ENCODE measurements at places on chromosomes 1 and 21.
A peak's percentile ranks its signal among the peaks of the same experiment; 100 is the strongest.

GRCh38 chr1:156214024-156214748, 1.4 kb downstream of the PMF1 start:
- DNase-seq, result no peak

DNA sequence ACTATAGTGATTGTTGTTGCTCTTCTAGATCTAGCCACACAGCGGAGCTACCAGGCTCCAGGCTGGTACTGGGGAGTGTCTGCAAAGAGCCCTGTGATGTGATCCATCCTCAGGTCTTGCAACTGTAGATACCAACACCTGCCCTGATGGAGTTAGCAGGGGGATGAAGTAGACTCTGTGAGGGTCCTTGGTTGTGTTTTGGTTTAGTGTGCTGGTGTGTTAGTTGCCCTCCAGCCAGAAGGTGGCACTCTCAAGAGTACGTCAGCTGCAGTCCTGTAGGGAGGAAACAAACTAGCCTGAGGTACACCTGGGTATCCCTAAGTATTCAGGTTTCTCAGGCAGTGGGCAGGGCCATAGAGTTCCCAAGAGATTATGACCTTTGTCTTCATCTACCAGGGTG, 81.2 kb upstream of the TMPRSS2 start:
- no peak for DNase-seq

- DNase-seq, result no peak
Measured at GRCh38 chr1:95028954-95029353, 43.8 kb downstream of the ALG14 start.

DNA sequence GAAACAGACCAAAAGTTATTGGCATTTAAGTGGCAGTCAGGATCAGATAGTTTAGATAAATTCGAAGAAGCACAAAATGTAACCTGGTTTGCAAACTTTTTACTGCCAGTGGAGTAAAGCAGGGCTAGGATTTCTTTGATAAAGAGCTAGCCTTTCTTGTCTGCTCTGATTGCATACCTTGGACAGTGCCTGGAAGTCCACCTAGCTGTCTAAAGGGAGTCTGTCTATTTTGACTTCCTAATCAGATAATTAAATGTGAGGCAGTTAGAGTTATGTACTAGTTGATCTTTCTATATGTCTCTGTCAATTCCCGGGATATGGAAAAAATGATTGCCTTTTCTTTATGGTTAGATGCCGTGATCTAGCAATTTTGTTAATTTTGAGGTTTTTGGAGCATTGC, 4.1 kb downstream of the GPSM2 start:
- DNase-seq, result no peak

DNA sequence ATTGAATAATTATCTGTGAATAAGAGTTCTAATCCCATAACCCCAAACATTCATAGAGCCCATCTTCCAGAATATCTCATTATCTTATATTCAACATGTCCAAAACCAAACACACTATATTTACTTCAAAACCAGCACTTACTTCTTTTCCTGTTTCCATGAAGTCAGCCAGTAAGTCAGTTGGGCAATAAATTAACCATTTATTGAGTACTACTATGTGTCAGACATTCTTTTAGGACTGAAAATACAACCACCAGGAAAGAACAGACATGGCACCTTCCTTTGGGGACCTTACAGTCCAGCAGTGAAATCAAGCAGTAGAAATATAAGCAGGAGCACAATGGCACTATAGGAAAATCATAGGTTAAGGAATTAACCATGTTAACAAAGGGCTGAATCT, 8.8 kb downstream of the AK5 start:
- DNase-seq, result no peak

GRCh38 chr1:12556368-12556930, 61.6 kb downstream of the DHRS3 start:
- no peak for DNase-seq

GRCh38 chr1:198449727-198450433, 90.6 kb downstream of the ATP6V1G3 start:
- no peak for DNase-seq

GRCh38 chr1:234544087-234544579, 65.2 kb upstream of the TARBP1 start:
- DNase-seq, result no peak

GRCh38 chr1:43934101-43934985, 742 bp downstream of the ARTN start:
- DNase-seq, result no peak

DNA sequence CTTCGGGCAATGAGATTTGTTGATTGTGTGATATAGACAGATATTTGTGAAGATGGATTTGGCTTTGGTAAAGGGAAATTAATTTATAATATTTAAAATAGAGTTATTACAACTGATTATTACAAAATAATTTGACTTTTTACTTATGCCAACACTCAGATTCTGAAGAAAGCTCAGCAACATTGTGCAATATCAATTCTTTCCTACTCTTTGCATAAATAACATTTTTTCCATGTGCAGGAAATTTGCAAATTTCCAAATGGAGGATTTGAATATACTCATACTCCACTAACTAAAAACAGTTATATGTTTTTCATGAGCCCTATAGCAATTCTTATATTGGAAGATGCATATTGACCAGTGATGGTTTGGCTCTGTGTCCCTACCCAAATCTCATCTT, 676.4 kb upstream of the ADAMTS5 start:
- DNase-seq, result no peak

GRCh38 chr1:217281332-217281731, 349.6 kb downstream of the GPATCH2 start:
- DNase-seq, result no peak

- no peak for DNase-seq
Measured at GRCh38 chr1:229874136-229874535, 192.9 kb upstream of the GALNT2 start.

GRCh38 chr1:64176659-64177058, 26.8 kb upstream of the UBE2U start:
- no peak for DNase-seq

- peak; percentile 23 for DNase-seq
Measured at GRCh38 chr1:112619518-112620376, at the start of gene CAPZA1. Gene CAPZA1 (plus strand): TSS chr1:112619832. CDS start chr1:112619845, 13 bp downstream.

GRCh38 chr1:44707959-44708831, 22.8 kb downstream of the RNU5D-1 start:
- DNase-seq, result no peak

DNA sequence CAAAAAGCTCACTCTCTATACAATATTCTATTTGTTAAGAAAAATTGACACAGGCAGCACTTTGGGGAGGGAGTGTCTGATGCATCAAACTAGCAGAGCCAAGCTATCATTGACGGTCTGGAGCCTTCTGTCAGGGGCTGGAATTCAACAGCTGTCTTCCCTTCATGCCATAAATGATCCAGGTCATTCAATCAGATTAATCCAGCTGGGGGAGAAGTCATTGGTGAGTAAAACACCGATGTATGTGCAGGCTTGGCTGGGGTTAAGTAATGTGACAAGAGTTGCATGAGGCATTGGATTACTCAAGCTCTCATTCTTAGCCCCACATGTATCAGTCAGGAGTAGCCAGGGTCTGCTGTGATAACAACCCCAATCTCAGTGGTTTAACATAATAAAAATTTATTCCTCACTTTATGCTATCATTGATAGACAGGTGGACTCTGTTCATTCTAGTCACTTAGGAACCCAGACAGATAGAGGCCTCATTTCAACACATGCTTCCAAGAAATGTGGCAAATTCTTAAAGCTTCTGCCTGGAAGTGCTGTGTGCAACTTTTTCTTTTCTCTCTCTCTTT, 118.1 kb upstream of the GADD45A start:
- DNase-seq, result peak; percentile 71

DNA sequence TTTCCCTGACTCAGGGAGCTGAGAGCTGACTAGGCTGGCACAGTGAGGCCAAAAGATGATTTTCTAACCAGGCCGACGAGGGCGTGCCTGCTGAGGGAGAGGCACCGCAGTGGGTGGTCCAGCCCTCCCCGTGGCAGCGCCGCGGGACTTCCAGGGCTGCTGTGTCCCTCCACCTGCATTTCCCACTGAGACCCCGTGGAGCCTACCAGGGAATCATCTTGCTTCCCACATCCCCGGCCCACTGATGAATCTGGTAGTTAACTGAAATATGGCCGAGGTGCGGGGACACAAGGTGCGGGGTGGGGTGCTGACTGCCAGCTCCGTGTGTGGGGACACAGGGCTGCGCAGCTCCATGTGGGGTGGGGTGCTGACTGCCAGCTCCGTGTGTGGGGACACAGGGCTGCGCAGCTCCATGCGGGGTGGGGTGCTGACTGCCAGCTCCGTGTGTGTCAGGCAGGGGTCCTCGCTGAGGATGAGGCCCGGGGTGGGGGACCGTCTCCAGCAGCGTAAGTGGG, 10.4 kb downstream of the WRAP73 start:
- no peak for DNase-seq

GRCh38 chr1:115694805-115695204, 53.0 kb downstream of the VANGL1 start:
- no peak for DNase-seq

GRCh38 chr1:11301601-11302000, 28.6 kb downstream of the UBIAD1 start:
- DNase-seq, result no peak

- DNase-seq, result no peak
Measured at GRCh38 chr1:35660581-35661473, 19.5 kb upstream of the PSMB2 start.

DNA sequence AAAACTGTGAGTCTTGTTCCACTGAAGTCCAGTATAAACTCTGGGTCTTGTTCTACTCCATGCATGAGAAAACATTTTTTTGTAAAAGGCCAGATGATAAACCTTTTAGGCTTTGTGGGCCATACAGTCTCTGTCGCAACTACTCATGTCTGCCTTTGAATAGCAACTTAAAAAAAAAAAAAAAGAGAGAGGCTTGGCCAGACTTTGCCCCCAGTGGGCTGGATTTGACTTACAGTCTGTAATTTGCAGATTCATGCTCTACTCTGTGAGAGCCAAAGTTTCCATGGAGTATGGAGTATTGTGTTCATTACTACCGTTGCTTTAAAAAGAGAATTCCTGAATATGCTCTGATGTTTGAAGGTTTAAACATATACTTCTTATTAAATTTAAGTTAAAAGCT, 654.9 kb upstream of the PKN2 start:
- no peak for DNase-seq

DNA sequence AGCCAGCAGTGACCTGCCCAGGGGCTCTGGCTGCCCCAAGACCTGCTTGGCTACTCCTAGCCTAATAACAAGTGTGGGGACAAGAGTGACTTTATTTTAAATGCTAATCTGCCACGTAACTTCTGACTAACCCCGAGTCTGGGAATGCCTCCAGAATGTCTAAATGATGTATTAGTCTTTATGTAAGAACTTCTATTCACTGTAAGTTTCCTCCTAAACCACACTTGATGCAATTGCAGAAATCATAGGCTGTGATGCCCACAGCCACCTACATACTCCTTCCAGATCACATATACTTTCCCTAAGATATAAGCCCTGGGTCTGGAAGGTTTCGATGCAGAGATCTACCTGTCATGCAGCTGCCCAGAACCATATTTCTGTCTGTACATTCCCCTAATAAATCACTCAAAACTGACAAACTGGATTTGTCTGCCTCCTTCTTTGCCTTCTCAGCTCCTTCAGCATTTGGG, 5.9 kb upstream of the VPS45 start:
- no peak for DNase-seq

DNA sequence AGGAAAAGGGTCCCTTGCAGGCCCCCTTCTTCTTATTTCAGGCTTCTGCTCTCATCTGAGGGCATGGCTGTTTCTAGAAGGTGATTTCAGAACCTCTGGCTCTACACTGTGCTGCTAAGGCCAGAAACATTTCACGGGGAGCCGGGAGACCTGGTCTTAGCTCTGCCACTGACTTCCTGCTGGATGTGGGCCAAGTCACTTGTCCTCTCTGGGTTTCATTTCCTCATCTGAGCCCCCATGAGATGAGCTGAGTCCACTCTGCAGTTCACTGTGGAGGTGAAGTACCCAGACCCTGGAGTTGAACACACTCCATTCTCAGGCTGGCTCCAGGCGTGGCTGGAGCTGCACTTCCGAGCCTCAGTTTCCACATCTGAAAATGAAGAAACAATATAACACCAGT, 2.1 kb downstream of the PADI1 start:
- no peak for DNase-seq

DNA sequence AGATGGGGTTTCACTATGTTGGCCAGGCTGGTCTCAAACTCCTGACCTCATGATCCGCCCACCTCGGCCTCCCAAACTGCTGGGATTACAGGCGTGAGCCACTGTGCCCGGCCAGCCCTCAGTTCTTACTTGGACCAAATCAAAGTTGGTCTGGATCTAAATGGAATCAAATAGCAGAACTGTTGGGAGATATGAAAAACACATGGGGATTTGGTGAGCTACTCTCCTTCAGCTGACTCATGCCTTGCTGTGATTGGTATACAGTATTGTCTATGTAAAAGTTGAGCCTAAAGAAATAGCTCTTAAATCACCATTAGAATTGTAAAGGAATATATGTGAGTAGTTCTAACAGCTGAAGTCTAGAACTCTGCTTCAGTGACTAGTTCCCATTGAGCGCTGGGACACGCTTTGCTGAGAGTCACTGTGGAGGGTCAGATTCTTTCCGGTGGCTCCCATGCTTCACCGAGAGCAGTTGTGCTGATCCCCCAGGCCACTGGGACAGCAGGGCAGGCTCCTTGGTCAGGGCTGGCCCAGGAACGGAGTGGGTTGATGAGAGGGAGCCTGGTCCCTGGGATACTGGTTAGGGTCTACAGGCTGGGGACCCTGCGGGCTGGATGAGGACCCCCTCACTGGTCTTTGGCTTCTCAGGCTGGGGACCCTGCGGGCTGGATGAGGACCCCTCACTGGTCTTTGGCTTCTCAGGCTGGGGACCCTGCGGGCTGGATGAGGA, 14.0 kb downstream of the PKNOX1 start:
- no peak for DNase-seq

DNA sequence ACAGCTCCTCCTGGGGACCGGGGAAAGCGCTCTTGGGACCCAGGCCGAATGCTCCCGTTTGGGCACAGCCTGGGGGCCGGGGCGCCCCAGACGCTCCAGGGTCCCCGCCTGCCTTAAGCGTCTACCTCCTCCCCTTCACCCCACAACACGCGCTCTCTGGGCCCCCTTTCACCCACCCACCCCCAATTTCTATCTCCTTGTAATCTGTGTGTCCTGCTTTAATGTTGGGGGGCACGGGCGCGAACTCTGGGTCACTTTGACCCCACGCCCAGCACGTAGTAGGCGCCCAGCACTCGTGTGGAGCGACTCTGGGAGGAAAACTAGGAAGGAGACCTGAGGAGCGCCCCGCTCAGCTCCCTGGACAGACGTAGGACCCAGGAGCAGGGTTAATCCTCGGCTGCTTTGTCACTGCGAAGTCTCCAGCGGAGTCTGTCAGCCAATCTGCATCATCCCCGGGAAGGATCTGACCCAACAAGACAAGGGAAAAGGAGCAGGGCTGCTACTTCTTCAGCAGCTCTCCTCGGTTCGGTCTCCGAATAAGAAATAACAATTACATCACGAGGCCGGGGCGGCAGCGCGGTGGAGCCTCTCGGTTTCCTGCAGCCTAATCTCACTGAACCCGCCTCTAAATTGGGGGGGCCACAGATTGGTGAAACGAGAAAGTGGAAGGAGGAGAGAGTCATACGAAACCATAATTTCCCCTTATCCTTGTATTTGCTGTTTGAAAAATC, 757 bp upstream of the NRIP1 start:
- peak; percentile 78 for DNase-seq

GRCh38 chr1:183604815-183605214, 14.6 kb upstream of the NCF2 start:
- no peak for DNase-seq
